NCI-H446 (cell line): ENCODE measurements at places on chromosomes 12 and 14.

- DNase-seq = no peak
Measured at GRCh38 chr12:2240390-2240789, 187.6 kb downstream of the CACNA1C start.

DNA sequence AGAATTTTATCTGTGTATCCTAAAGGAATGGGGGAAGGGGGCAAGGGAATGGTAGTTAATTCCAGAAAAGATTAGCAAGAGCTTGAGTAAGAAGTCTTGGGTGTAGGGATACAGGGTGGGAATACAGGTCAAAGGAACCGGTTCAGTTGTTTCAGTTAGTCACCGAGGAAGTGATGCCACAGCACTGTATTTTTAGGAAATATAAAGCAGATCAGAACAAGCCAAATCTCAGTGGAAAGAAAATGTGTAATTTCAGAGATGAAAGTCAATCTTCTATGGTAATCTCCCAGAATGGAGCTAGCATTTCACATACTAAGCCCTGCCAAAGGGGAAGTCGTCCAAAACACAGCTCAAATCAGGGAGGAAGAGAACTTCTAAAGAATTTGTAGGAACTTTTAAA, 4.7 kb upstream of the TUBA1C start:
- no peak for DNase-seq

DNA sequence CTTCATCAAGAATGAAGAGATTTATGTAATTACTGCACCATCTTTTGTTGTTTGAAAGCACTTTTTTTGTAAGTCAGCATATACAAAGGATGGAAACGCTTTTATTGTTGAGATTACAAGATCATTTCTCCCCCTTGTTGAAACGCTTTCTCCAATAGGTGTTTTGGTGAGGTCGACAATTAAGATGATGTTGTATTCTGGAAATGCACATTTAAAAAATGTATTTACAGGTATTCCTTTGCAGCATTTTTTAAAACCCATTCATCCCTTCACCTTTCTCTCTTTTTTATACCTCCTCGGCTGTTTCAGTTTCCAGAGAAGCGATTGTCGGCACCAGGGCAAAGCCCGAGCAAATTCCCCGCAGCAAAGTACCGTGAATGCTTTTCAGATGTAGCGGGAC, 499.9 kb downstream of the VRK1 start:
- DNase-seq = no peak

DNA sequence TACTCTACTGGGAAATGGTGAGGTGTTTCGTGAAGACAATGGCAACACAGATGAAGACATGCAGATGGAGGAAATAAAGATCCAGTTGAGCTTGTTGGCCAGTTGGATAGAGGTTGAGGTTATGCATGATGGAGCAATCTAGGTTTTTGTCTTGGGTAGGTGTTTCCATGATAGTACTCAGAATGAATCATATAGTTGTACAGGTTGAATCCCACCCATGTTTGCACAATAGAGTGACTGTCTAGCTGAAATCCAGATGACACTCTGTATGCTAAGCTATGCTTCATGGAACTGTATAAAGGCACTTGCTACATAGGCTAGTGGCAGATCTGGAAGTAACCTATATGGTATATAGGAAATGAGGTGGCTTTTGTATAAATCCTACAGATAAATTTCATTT, 264.9 kb downstream of the NAV3 start:
- no peak for DNase-seq

GRCh38 chr12:89762498-89763170, 54.0 kb upstream of the ATP2B1 start:
- DNase-seq = no peak

- DNase-seq = no peak
Measured at GRCh38 chr12:47903927-47904712, 674 bp downstream of the VDR start.

DNA sequence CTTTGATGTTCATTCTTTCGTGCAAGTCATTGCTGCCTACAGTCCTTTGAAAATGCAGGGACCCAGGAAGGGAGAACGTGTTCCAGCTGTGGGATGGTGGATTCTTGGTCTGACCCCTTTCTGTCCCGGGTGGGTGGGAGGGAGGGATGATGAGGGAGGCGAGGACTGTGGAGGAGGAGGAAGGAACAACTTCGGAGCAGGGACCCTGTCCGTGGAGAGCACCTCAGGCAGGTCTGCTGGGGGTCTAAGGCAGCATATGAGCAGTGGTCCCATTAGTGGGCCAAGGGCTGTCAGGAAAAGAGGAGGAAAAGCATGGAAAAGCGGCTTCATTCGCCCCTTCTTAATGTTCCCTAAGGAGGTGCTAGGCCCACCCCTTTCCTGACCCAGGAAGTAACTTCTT, 36.0 kb downstream of the CACNA2D4 start:
- no peak for DNase-seq

DNA sequence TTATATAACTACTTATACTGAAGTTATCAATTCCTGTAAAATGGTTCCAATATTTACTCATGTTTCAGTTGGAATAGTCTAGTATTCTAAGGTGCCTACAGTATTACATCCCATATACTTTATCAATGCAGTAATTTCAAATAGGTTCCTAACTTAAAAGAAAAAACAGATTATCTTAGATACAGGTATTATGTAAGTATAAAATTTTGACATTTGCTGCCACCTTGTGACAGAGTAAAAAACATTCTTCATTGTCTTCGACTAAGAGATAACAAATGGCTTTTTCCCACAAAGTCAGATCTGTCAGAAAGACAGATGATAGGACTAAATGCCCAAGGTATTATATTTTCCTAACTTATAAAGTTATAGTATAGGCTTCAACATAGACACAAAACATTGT, 78.7 kb downstream of the TXNDC16 start:
- DNase-seq = no peak

- DNase-seq = peak; percentile 16
Measured at GRCh38 chr12:119802472-119802871, 74.6 kb downstream of the CIT start.

GRCh38 chr14:97978341-97978740, 1181.2 kb downstream of the VRK1 start:
- peak; percentile 61 for DNase-seq

- DNase-seq = no peak
Measured at GRCh38 chr14:90034835-90035525, 26.8 kb upstream of the KCNK13 start.

DNA sequence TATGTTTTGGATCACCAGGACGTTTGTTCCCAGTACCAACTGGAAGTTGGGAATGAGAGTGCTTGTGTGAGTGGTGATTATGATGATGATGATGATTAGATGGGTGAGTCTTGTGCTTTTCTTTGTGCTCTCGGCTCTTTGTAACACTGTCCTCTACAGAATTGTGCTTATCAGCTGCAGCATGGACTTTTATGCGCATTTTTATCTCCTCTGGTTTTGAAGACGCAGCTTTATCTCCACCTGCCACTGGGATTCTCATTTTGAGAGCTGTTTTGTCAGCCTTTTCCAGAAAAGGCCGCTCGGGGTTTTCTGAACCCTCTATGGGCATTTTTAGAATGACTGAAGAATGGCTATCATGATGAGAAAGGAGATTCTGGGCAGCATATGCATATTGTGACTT, 11.5 kb upstream of the KANSL2 start:
- DNase-seq = no peak

- DNase-seq = no peak
Measured at GRCh38 chr12:72631926-72632685, 359.9 kb downstream of the TRHDE start.

DNA sequence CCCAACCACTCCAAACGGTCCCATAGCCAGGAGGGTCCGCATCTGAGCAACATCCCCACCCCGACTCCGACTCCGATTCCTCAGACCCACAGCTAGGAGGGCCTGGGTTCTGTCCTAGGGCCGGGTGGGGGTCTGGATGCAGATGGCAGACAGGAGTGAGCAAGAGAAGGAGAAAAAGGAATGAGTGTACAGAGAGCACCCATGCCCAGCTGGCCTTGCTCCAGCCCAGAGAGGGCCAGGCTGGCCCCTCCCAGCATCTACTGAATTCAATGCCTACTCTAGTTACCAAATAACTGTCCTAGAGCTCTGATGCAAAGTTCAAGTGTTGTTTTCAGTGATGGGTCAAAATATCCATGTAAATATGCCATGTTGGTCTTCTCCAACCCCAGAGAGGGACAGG, 40.8 kb downstream of the VDR start:
- DNase-seq = no peak

DNA sequence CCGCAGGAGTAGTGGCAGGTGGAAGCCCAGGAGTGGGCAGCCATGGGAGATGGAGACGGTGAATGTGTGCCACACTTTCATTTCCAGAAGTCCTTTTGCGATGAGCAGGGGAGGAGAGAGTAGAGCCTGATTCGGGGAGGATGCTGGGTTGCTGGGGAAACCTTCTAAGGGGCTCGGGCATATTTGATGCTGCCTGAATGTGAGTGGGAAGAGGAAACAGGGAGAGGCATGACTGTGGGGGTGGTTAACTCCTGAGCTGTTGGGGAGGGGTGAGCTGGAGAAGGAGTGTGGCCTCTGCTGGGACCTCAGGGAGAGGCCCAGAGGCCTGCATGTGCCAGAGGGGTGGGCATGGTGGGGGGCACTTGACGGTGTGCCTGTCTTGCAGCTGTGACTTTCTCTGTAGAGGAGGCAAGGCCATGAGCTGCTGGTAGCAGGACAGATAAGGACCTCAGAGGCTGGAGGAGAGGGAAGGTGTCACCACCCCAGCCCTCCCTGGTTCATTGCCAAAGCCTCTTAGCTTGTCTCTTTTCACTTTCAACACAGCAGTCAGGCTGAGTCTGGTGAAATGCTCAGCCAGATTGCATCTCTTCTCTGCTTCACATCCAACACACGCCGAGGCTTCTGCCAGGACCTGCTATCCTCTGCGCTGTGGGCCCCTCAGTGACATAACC, 11.4 kb downstream of the GLT1D1 start:
- DNase-seq = no peak

GRCh38 chr14:51873221-51873893, 12.9 kb downstream of the GNG2 start:
- peak; percentile 21 for DNase-seq

- no peak for DNase-seq
Measured at GRCh38 chr12:67645601-67646000, 2.9 kb upstream of the DYRK2 start.

DNA sequence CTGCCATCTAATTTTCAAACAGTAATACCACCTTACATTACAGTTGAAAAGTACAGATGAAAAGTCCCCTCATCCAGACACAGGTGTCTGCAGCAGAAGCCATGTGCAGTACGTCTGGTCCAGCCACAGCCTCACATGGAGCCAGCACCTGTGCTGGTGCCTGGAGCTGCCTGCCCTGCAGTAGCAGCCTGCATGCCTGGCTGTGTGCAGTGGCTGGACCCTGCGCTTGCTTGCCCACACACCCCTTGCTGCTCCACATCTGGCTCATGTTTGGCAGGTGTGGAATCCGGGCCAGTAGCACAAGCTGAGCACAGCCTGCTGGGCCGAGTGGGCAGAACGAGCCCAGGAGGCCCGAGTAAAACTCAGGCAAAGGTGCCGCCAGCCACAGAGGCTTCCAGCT, 21.8 kb upstream of the CPM start:
- DNase-seq = no peak

DNA sequence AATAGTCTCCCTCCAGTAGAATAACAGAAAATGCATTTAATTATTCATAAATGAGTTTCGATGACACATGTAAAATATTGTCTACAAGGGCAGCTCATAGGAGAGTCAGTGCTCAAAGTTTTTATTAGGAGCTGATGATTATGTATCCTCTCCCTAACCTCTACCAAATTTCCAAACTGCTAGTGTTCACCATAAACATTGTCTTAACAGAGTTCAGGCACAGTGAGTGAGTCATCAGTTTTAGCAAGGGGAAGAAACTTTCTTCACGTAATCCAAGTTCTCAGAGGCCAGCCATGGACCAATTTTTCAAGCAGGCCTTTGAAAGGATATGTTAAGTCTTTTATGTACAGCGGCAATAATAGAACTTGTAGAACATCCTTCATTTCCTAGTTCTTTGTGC, 649.2 kb upstream of the MIS18BP1 start:
- DNase-seq = no peak
